ENCODE measurements at places on chromosomes 2 and 18.
A peak's percentile ranks its signal among the peaks of the same experiment; 100 is the strongest.

- peak; percentile 69 for DNase-seq
These were observed at the start of gene ACAA2 for GRCh38 chr18:49813319-49814146. TSS of gene ACAA2 (minus strand) at chr18:49813533. CDS start at chr18:49813484, 49 bp downstream.

GRCh38 chr2:12326449-12327190, 390.1 kb upstream of the TRIB2 start:
- DNase-seq = no peak

- DNase-seq = no peak
These were observed 109.1 kb downstream of the RTP5 start for GRCh38 chr2:241978670-241979069.

DNA sequence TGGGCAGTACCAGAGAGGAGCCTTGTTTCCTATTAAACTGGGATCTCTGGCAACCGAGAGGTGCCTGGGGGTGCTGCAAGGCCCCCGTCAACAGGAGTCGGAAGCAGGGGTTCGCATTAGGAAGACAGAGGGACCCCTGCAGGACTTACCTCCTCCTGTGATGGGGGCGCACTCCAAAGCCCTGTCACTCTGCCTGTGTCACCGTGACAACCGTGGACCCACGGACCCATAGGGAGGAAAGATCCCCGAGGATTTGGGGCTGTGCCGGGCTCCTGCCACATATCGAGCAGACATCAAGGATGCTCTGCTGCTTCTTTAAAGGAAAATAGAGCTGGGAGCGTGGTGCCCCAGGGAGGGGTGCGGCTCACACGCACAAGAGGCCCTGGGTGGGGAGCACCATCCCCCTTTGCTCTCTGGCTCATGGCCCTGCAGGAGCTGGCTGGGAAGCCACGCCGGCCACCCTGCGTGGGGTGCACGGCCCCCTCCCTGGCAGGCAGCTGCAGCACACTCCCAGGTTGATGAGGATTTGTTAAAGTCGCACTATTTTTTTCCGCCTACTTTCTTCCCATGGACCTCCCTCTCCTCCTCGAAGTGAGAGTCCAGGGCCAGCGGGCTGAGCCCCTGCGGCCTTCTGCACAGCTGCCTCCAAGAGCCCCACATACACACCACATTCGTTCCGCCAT, 167.5 kb downstream of the TWIST2 start:
- DNase-seq = no peak

- DNase-seq = no peak
These were observed 293.7 kb downstream of the NDUFA10 start for GRCh38 chr2:239731422-239731821.

DNA sequence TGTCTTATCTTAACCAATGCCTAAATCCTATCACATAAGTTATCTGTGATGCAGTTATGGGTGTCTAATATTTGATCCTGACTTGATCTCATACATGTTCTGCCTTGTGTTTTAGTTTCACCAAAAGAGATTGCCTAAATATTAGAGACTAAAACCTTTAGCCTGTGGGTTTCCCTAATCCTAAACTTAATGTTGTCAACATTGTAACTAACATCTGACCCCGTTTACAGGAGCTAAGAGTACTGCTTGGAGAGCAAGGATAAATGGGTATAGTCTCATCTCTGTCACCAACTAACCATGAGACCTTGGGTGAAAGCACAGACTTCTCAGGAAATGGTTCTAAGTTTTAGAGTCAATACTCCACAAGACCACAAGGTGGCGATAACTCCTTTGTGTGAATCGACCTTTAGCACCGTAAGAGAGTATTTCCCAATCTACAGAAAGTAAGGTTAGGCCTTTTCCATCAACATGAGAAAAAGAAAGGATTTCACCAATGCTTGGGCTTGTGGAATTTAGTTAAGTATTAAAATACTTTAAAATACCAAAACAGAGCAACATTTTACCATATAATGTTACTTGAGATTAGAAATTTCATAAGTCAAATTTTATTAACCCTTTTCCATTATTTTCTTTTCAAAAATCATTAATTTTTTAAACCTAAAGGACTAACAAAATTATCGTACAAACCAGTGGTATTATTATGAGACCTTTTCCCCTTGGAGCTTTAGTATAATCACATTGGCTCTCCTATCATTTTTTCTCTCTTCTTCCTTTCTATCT, 60.5 kb downstream of the G6PC2 start:
- DNase-seq = no peak

- DNase-seq = no peak
These were observed 235.1 kb downstream of the ANKRD36B start for GRCh38 chr2:97354576-97354975.

DNA sequence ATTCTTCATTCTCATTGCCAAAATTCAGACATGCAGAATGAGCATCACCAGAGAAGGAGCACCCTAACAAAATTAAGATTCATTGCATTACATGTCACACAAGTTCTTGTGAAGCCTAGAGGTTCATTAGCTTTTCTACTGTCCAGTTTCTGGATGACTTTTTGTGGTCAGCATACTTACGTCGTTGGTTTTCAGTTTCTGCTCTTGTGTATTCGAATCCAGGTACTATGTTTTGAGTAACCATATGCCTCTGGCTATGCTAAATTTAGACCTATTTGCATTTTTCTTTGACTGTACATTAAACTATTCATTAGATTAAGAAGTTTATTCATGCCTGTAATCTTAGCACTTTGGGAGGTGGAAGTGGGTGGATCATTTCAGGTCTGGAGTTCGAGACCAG, 251.3 kb downstream of the PARD3B start:
- DNase-seq = no peak

DNA sequence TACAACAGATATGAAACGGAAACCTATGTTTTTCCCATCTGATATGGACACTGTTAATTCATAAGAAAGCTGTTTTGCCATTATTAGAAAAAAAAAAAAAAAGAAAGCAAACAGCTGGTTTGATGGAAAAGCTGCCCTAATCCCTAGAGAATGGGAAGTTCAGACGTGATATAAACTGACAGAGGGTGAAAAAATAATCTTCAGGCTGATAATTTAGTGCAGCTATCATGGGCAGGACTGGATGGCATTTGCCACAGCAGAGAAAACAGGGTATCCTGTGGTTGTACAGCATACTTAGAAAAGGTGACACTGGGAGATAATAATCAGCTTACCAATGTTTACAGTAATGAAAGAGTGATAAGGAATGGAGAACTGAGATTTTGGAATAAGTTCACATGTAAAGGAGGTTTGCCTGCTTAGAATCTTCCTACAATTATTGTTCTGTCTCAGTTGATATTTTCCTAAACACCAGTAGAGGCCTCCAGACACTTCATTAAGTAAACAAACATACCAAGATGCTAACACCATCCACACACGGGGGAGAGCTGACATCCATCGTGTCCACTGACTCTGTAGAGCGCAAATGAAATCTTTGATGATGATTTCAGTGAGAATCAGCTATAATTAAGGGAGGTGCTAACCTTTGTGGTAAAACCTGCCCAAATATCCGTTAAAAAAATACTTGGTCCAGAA, 211.6 kb upstream of the MMADHC start:
- DNase-seq = no peak

- peak; percentile 42 for DNase-seq
These were observed 36.2 kb upstream of the ACAA2 start for GRCh38 chr18:49849331-49850217.

GRCh38 chr18:79531926-79532312, 136.2 kb downstream of the NFATC1 start:
- no peak for DNase-seq
